Hematopoietic multipotent progenitor cell treated with erythropoietin and hydrocortisone succinate and interleukin-3 and kit ligand, for 8 days (in vitro differentiated cells): ENCODE measurements at places on chromosomes 6 and 20.

- DNase-seq: no peak
These were observed 11.6 kb upstream of the STX16 start for GRCh38 chr20:58639182-58640146.

- DNase-seq: no peak
These were observed 57.2 kb upstream of the ANKEF1 start for GRCh38 chr20:9977629-9978028.

- no peak for DNase-seq
These were observed 42.8 kb upstream of the PCMTD2 start for GRCh38 chr20:64212755-64213154.

GRCh38 chr6:111407686-111408085, 75.3 kb downstream of the REV3L start:
- DNase-seq: no peak

GRCh38 chr6:81105998-81106397, 646.5 kb downstream of the TENT5A start:
- no peak for DNase-seq

- no peak for DNase-seq
These were observed 62.8 kb downstream of the SAMD3 start for GRCh38 chr6:130159956-130160355.

- DNase-seq: no peak
These were observed 184.3 kb upstream of the SOX4 start for GRCh38 chr6:21409231-21409630.

DNA sequence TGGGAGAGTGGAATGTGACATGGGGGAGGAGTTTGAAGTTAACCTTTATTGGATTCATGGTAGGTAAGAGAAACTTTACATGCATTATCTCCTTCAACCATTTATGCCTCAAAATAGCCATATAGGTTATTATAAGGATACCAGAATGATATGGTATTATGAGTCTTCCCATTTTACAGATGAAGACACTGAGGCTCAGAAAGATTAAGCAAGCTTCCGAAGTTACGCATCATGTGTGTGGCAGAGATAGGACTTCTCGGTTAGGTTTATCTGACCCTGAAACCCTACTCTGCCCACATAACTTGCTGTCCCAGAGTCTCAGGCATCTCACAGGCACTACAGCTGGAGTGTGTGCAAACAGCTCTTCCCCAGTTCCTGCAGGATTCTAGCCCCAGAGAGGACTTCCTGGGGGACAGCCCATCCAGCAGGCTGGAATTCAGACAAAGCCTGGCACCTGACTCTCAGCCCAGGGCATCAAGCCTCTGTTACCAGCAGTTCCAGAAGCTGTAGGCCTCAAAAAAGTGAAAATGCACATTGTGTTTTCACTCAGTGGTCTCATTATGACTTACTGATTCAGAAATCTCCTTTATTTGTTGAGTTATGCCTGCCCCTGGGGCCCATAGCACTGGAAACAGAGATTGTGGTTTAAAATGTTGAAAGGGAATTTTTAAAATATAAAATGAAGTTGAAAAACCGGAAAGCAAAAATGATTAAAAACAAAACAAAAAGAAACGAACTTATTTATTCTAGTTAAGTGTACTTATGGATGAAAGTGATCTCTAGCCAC, 512.8 kb upstream of the CHD6 start:
- DNase-seq: no peak
